ENCODE measurements at places on chromosomes 16 and 17.

GRCh38 chr16:85522842-85523601 is 90.1 kb upstream of the GSE1 start:
- DNase-seq, result no peak

GRCh38 chr16:84054916-84055315 is 12.3 kb upstream of the SLC38A8 start:
- no peak for DNase-seq

DNA sequence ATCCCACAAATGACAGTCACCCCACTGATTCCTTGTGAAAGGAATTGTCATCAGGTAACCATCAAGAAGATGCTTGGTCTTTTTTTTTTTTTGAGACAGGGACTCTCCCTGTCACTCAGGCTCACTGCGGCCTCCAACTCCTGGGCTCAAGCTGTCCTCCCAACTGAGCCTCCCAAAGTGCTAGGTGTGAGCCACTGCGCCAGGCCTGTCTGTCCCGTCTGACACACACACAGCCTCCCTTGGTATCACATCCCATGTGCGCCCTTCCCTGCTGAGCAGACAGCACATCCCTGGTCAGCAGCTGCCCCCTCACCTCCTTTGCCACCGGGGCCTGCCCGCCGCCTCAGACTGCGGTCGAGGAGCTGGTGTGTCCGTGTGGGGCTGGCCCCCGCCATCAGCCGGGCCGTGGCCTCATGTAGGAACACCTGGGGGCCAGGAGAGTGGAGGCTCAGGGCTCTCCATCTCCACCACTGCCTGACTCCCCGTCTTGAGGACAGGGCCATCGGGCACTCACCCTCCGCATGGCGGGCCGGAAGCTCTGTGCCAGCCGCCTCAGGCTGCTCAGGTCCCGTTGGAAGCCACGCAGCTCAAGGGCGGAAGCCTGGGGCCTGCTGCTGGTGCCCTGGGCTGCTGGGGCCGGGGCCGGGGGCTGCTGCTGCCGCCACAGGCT is 23.6 kb downstream of the SREBF1 start:
- DNase-seq, result no peak

GRCh38 chr17:79874329-79874981 is 35.2 kb upstream of the CBX4 start:
- no peak for DNase-seq

DNA sequence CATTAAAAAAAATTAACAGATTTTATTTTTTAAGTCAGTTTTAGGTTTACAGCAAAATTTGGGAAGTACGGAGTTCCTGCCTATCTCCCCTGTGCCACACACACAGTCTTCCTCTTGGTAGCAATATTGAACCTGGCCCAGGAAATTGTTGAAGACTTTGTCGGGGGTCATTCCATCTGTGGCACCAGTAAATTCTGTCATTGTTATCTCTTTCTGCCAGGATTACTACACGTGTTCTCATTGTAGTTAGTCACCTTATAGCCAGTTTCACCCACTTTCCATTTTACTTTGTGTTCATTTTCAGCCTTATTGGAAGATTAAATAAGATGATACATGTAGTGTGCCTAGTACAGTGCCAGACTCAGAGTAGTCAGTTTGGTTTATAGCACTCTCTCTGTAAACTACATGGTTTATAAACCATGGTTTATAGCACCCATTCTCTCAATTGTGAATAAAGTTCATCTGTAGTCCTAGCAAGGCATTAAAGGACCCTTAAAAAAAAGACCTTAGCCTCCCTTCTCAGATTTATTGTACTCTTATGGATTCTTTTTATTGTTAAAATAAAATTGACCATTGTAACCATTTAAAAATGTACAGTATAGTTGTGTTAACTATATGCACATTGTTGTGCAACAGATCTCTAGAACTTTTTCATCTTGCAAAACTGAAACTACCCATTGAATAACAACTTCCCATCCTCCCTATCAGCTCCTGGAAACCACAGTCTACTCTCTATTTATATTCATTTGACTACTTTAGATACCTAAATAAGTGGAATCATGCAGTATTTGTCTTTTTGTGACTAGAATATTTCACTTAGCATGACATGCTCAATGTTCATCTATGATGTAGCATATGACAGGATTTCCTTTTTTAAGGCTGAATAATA is 36.1 kb downstream of the NLK start:
- no peak for DNase-seq

DNA sequence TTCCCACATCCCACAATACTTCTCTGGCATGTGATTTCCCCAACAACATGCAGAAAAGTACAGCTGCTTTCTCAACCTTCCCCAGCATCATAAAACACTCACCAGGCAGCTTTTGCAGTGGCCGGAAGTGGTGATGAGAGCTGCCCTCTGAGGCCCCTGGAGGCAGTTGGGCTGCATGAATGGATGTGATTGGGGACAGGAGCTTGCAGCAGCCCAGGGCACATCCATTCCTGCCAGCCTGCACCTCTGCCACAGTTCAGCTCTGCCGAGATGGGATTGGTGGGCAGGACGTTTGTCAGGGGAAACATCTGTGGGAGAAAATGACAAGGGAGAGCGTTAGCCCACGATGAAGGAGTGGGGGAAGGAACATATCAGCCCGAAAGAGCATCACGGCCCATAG is 19.8 kb downstream of the NUBP1 start:
- DNase-seq, result no peak

GRCh38 chr17:30541802-30542201 is 64.6 kb downstream of the GOSR1 start:
- no peak for DNase-seq

GRCh38 chr17:18860161-18860972 is 2.4 kb downstream of the PRPSAP2 start:
- DNase-seq, result no peak

GRCh38 chr17:8951206-8951605 is 14.3 kb downstream of the PIK3R5 start:
- DNase-seq, result no peak

DNA sequence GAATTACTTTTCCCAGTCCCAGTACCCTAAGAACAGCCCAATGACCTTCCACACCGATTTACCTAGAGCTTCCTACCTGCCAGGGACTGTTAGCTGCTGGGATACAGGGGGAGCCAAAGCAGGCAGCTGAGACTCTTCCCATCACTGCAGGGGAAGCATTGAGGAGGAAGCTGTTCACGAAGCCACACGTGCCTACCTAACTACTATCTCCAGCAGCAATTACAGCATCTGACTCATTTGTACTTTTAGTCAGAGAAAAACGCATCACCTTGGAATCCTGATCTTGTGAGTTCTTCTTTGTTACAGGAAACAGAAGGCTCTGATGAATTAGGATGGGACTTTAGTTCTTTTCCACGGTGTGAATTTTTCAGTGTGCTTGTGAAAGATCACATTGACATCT is 113.7 kb upstream of the DHX40 start:
- no peak for DNase-seq

- DNase-seq, result no peak
These were observed at the start of gene RAC3 for GRCh38 chr17:82031303-82031884. RAC3 (plus strand) TSS chr17:82031678; CDS start chr17:82031762, 84 bp downstream.

- DNase-seq, result no peak
These were observed 243.1 kb downstream of the SEC14L1 start for GRCh38 chr17:77383613-77384608.

DNA sequence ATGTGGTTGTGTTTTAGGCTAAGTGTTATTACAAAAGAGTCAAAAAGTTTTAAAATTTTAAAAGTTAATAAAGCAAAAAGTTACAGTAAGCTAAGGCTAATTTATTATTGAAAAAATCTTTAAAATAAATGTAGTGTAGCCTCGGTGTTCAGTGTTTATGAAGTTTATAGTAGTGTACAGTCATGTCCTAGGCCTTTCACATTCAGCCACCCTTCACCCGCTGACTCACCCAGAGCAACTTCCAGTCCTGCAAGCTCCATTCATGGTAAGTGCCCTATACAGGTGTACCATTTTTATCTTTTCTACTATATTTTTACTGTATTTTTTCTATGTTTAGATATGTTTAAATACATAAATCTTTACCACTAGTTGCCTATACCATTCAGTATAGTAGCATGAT is 98.5 kb upstream of the RPRML start:
- DNase-seq, result no peak

DNA sequence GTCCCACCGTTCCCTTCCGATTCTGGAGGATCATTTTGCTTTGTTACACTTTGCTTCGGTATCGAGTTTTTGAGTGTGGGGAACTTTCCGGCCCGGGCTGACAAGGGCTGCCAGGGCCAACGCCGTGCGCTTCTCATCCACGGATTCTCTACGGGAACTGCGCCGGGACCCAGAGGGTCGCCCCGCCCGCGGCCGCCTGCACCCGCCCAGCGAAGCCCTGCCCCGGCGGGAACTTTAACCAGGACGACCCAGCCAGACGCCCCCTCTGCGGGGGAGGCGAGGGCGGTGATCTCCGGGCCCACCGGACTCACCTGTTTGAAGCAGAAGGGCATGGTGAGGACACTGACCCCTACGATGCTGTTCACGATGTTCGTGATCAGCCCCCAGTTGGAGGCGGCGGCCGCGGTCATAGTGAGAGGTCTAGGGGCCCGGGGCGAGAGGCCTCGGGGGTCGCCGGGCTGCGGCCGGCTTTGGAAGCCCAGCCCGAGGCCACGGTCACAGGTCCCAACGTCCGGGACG is 536 bp downstream of the SLC38A10 start:
- no peak for DNase-seq

- DNase-seq, result peak; percentile 84
These were observed 8.9 kb upstream of the RAPGEFL1 start for GRCh38 chr17:40168262-40168832.

DNA sequence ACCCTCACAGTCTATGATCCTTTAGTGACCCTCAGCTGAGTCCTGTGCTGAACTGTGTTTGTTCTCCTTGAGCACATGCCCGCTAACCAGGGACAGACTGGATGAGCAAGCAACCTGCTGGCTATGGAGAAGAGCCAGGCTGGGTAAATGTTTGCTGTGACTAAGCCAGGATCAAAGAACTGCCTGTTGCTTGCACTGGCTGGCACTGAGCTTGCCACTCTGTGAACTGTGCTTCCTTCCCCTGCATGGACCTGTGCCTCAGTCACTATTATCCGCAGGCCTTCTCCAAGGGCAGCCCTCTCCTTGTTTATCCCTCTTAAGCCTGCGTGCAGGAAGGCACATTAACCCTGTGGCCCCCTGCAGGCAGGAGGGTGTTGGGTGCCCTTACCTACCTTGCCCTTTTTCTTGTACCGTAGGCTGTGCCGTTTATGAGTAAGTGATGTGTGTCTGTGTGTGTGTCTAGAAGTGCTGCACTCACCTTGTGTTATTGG is 7.4 kb downstream of the PNPO start:
- DNase-seq, result no peak

- no peak for DNase-seq
These were observed 1.3 kb downstream of the HOXB9 start for GRCh38 chr17:48624544-48625494.

DNA sequence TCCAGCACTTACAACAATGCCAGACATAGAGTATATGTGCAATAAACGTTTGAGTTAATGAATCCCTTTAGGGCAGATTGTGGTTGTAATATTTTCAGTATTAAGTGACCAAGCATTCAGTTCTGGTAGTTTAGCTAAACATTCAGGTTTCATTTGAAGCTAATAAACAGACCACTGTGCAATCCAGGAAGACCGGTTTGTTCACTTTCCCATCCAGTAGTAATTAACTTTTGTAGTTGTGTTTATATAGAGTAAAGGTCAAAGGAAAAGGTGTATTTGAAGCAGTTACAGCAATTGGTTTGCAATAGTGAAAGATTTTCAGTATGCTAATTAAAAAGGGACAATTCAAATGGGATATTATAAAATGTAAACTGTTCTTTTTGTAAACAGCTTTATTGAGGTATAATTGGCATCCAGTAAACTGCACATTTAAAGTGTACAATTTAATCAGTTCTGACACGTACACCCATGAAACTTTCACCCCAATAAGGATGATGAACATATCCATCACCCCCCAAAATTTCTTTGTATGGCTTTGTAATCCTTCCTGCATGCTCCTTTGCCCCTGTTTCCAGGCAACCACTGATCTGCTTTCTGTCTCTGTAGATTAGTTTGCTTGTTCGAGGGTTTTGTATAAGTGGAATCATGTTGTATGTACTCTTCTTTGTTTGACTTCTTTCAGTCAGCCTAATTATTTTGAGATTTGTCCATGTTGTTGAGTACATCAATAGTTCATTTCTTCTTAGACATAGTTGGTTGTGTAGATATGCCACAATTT is 26.3 kb downstream of the MRTFB start:
- no peak for DNase-seq

DNA sequence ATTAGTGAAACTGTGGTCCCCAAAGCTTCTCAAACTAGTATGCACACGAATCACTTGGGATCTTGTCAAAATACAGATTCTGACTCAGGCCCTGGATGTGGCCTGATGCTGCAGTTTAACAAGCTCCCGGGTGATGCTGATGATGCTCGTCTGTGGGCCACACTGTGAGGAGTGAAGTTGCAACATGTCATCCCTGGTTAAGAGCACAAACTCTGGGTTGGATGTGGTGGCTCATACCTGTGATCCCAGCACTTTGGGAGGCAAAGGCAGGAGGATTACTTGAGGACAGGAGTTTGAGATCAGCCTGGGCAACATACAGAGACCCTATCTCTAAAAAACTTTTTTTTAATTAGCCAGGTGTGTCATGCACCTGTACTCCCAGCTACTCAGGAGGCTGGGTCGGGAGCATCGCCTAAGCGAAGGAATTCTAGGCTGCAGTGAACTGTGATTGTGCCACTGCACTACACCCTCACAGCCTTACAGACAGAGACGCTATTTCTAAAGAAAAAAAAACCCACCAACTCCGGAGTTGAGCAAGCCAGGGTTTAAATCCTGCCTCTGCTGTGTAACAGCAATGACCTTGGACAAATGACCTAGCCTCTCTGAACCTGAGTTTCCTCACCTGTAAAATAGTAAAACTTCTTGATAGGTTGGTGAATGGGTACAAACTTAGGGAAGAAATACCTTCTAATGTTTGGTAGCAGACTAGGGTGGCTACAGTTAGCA is 24.4 kb upstream of the ABAT start:
- DNase-seq, result no peak

GRCh38 chr16:49422896-49423295 is 49.3 kb downstream of the C16orf78 start:
- no peak for DNase-seq

DNA sequence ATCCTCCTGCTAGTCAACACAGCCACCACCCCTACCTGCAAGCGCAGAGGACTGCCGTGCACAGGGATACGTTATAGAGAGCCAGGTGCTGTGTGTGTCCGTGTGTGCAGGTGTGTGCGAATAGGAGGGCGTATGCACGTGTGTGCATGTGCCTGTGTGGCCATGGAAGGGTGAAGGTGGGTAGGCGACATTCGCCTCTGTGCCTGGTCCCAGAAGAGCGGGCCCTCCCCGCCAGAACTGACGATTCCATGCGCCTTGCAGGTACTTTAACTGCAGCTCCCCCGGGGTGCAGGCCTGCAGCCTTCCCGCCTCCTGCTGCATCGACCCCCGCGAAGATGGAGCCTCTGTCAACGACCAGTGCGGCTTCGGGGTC is 8.7 kb downstream of the PDE6G start:
- no peak for DNase-seq

GRCh38 chr16:2475413-2476344 is 752 bp downstream of the TBC1D24 start:
- DNase-seq, result no peak

- DNase-seq, result no peak
These were observed 397.9 kb downstream of the TOX3 start for GRCh38 chr16:52149003-52149402.
